Activated CD4-positive, alpha-beta T cell treated with anti-CD3 and anti-CD28 coated beads, Interleukin-2, amount 50 U/mL, for 24 hours (primary cell): ENCODE measurements at places on chromosomes 11 and 22.

DNA sequence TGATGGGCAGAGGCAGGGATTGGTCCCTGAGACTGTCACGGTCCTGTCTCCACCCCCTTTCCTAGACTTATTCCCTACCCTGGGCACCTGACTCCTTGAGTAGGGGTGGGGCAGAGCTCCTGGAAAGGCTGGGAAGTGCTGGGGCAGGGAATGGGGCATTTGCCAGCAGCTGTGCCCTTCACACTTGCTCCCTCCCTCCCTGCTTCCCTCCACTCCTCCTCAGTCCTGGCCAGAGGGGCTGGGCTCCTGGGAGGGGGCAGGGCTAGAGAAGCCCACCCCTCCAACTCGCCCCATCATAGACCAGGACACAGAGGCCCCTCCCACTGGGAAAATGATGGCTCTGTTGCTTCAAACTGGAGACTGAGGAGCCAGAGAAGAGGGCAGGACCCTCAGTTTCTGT, 11.6 kb downstream of the SCN2B start:
- no peak for DNase-seq

GRCh38 chr11:57527056-57527631, 3.4 kb downstream of the TIMM10 start:
- DNase-seq = peak; percentile 43

- DNase-seq = no peak
Measured at GRCh38 chr22:44575381-44576268, 77.6 kb upstream of the RTL6 start.

DNA sequence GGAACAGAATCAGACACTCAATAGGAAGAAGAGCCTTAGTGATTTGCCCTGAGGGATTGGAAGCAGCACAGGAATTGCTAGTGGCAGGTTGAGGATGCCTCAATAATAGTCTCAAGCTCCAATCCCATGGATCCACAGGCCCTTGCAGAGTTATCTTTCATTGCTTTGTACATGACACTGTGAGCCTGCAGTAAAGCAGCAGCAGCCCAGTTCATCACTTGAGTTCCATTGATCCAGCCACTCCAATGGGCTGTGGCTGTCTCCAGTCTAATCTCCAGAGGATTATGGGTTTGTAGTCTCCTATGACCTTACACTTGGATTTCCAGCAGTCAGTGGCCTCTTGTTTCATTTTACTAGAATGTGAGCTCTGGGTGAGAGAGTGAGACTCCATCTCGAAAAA, 45.4 kb downstream of the AAMDC start:
- DNase-seq = no peak

DNA sequence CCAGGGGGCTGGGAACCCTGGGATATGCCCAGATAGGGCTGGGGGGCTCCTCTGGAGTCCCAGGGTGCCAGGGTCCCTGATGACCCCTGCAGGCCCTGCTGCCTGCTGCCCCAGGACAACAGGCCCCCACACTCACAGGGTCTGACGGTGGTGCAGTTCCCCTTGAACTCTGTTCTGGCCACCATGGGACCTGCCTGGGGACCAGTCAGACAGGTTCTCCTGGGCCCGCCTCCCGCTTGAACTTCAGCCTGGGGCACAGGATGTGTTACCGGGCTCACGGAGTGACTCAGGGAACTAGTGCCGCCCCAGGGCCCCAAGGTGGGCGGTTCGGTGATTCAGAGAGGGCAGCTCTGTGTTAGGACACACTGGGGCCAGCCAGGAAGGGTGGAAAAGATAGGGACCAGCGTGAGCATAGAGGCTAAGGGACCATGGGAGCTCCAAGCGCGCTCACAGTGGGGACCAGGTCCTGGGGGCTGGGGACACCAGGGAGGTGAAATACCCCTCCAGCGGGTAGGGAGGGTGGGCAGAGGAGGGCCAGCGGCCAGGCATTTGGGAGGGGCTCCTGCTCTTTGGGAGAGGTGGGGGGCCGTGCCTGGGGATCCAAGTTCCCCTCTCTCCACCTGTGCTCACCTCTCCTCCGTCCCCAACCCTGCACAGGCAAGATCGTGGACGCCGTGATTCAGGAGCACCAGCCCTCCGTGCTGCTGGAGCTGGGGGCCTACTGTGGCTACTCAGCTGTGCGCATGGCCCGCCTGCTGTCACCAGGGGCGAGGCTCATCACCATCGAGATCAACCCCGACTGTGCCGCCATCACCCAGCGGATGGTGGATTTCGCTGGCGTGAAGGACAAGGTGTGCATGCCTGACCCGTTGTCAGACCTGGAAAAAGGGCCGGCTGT, 21.5 kb upstream of the TXNRD2 start:
- no peak for DNase-seq

DNA sequence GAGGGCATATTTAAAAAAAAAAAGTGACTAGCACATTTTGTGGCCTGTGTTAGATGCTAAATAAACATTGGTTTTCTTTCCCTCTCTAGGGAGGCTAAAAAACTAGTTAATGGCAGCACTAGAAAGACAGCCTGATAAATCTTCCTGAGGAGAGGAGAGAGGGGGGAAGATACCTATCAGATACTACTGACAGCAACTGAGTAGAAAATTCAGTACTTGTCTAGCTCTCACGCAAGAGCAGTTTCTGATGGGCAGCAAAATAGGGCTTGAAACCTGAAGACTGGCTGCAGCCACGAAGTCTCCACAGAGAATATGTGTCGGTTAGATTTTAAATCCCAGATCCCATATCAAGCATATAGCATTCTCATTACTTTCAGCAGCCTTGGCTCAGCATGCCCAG, 388.2 kb downstream of the KCNA4 start:
- no peak for DNase-seq

DNA sequence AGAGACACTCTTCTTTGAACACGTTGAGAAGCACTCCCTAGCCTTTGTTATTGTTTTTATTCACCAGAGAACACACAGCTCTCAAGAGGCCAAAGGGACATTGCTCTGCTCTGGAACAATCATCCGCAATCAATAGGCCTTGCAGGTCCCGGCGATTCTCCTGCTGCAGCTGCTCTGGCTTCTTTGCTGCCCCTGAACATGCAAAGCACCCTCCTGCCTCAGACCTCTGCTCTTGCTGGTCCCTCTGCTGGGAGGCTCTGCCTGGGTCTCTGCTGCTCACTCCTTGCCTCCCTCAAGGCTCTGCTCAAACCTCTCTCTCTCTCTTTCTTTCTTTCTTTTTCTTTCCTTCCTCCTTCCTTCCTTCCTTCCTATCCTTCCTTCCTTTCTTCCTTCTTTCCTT, 232.7 kb downstream of the DSCAML1 start:
- DNase-seq = no peak

- DNase-seq = peak; percentile 81
Measured at GRCh38 chr22:39528681-39529486, 3.7 kb downstream of the RPS19BP1 start.

DNA sequence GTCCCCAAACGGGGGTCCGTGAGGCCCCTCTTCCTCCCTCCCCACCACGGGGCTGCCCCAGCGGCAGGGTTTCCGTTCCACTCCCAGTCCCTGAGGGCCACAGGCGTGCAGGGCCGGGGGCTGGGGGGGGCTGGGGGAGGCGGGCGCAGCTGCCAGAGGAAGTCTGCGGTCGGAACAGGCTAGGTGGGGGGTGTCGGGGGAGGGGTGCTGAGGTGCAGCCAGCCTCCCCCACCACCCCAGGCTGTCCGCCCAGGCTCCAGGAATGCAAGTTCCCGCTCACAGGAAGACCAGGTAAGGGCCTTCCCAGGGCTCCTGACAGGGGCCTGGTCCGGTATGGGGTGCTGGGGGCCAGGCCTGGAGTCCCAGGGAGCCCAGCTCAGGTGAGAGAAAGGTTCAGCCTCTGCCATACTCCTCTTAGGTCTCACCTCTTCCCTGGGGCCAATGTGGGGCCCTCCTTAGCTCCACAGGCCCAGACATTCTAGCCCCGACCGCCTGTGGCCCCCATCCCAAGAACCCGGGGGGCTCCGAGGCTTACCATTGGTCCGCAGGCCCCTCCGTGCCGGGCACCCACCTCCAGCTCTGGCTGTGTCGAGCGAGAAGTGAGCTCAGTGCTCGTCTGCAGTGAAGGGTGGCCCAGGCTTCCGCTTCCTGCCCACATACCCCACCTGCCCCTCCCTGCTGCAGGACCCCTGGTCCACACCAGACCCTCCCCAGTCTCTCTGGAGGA, at the start of gene PTPRCAP:
PTPRCAP (minus strand) TSS at position 601 of the 727 bp plus-strand sequence; CDS start at position 538, 63 bp downstream.
- peak; percentile 62 for DNase-seq

DNA sequence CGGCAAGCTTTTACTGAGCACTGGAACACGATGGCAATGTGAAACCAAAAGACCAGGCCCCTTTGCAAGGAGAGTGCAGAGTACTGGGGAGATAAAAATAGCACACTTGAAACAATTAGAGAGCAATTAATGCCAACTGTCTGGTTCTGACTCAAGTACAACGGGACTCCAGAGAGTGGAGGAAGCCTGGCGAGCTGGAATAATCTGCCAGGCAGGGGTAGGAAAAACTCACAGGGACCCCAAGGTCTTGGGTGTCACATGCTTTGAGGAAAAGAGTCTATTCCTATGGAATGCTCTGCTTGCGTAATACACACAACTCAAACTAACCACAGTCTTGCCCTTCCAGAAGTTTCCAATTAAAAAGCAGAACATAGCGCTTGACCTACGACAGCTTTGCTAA, 113.0 kb upstream of the CLMP start:
- DNase-seq = no peak

- no peak for DNase-seq
Measured at GRCh38 chr11:114265122-114265878, 30.9 kb upstream of the NNMT start.

DNA sequence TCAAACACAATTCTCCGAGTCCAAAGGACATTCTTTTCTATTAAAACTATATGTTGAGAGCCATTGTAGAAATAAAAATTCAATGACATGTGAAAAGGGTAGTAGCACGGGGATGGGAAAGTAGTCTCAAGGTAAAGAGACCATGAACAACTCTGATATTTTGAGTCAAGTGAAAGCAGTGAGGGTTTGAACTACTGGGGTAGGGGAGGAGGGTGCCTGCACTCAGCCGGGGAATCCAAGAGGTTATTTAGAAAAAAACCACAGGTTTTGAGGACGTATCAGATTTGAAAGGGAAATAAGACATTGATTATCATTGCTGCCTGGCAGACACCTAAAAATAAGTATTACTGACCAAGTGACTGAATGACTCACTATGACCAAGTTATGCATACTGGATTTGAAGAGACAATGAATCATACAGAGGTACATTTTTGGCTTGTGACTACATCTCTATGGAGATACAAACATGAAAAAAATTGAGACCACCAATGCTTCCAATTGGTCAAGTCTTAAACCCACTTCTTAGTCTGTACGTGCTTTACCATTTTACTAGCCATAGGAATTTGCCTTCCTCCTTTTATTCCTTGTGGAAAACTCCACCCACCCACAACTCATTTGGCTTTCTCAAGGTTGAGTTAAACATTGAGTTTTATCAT, 2.2 kb upstream of the OR52H1 start:
- DNase-seq = no peak

GRCh38 chr11:72836111-72836510, 21.9 kb downstream of the ATG16L2 start:
- no peak for DNase-seq

- DNase-seq = no peak
Measured at GRCh38 chr22:28244757-28245156, 325.7 kb upstream of the PITPNB start.

GRCh38 chr11:79699246-79699645, 258.4 kb upstream of the TENM4 start:
- no peak for DNase-seq

DNA sequence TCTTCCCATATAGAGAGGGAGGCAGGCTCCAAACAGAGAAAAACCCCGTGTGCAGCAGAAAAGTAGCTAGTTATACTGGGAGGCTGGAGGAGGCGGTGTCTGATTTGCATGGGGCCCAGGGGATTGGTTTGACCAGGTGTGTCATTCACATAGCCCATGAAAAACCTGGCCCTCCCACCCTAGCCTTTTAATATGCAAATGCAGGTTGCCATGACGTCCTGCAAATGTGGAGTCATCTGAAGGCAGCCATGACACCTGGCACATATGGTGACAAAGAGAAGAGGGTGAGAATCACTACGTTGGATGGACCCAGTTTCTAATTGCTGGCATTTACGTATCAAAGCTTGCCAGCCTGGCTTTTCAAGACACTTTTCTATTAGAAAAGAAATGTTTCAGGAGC, 57.8 kb downstream of the FAM181B start:
- no peak for DNase-seq

DNA sequence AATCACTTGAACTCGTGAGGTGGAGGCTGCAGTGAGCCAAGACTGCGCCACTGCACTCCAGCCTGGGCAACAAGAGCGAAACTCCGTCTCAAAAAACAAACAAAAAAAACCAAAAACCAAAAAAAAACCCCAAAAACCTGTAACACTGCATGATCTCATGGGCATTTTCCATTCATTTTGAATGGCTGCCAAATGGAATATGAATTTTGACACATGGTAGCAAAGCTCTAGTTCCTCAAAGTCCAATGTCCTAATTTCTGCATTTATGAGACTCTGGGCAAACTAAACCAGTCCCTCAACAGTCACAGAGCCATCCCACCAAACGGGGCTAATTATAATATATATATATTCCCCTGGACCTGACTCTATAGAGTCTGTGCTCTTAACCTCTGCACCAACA, 61.8 kb downstream of the SGSM3 start:
- no peak for DNase-seq

DNA sequence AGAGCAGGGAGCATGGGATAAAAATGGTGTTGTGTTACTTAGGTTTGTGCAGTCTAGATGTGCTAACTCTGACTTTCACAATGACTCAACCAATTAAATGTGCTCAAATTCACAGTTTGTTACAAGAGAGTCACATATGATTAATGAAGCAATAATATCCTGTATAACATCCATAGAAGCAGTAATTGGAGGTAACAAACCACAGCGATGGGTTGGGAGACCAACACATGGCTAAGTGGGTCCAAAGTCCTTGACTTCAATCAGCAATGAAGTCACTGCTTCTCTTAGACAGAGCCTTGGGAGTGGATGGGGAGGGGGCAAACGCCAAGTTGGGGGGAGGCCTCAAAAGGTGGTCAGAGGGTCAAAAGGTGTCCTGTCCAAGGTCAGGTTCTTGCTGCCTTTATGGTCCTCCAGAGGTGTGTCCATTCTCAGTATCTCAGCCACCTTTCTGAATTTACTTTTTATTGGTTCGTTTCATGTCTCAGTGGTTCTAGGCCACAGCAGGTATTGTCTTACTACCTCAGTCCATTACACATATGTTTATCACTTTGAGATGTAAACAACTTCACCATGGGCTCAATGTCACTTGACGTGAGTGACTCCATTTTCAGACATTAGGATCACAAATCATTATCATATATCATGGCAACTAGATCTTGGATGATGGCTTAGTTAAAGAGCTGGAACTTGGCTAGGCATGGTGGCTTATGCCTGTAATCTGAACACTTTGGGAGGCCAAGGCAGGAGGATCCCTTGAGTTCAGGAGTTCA, 32.4 kb downstream of the SLN start:
- DNase-seq = no peak
